ENCODE measurements at places on chromosomes 5 and 9.

DNA sequence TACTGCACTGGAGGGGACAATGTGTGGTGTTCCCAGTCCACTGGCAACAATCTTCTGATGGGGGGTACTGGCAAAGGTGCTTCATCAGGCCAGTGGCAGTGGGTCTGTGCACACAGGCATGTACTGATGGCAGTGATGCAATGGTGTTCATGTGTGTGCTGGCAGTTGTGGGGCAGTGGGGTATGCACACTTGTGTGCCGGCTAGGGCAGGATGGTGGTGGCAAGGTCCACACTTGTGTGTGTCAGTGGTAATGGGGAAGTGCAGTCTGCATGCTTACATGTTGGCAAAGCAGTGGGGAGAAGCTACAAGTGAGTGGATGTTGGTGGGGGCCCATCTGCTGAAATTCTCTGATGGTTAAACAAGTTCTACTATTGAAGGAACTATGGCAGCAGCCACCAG, 504.6 kb upstream of the ZNF462 start:
- DNase-seq, result no peak

DNA sequence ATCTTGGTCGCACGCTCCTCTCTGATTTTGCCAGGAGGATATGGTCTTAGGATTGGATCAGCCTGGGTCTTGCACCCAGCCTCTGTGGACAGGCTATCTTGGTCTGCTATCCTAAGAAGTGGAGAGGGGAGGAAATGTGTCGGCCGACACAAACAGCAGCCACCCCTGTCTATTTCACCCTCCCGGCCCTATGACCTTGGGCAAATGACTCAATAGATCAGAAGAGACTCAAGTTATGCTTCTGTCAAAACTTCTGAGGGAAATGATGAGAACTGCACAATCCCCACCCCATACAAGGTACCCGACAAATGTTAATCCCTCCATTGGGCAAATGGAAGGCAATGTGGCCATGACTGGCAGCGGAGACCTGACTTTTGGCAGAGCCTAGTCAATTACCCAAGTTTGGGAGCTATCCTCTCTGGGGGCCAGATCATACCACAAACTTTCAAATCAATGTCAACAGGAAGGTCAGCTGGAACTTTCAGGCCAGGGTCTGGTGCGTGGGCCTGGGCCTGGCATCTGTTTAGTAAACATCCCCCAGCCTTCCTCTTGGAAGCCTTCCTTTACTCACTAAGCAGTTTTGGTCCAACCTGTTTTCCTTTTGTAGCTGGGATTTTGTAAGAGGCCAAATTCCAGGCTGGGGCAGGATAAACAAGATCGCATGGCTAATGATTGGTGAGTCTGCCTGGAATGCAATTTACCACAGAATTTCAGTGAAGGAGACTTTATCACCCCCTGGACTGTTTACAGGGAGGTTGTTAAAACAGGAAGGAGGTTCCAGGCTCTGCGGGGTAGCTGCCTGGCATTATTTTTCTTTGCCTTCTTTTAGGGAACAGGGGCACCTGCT, 64.2 kb upstream of the CPEB4 start:
- peak; percentile 100 for DNase-seq

GRCh38 chr5:93567424-93567823, 13.6 kb downstream of the NR2F1-AS1 start:
- DNase-seq, result no peak

DNA sequence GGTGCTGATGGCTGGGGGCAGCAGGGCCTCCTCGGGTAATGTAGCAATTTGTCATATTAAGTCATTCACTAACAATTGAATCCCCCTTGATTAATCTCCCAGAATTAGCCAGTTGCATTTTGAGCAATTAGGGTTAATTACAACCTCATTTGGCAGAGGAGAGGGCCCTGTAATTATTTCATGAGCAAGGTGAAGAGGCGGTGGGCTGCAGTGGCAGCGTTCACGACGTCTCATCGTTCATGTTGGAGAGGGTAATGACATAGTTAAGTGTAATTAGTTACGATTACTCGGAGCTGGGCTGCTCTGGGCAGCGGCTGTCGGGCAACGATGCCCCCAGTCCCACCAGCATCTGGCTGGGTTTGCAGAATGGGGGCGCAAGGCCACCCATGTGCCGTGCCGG, 46.0 kb downstream of the NEK6 start:
- no peak for DNase-seq

GRCh38 chr9:8858596-8859161, 1059.1 kb upstream of the DMAC1 start:
- DNase-seq, result no peak

DNA sequence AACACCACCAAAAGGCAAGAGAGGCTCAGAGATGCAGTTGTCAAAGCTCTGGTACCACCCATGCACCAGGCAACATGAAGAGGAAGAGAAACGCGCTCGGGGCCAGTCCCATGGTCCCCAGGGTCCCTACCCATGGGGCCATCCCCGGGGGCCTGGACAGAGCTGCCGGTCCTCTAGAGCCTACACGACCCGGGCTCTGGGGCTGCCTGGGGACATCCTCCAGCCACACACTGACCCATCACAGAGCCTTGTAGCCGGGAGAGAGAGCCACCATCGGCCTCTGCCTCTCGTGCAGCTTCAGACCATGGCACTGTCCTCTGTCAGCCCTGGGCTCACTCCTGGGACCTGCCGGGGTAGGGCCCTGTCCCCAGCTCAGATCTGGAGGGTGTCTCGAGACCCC, 23.7 kb downstream of the VAV2 start:
- no peak for DNase-seq

DNA sequence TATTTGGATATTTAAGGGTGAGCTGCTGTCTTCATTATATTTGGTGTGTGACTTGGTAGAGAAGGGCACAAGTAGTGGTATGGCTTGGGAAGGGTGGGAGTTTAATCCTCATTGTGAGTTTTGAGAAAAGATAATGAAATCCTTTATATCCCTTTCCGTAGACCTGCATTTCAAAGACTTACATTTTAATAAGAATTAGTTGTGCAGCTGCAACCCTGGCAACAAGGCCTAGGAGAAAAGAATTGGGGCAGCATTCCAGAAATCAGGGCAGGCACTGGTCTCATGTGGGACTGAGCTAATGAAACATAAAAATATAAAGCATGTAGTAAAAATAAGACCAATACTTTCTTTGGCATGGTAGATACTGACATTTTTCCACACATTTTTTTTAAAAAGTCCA, 60.5 kb downstream of the CDC42SE2 start:
- no peak for DNase-seq

GRCh38 chr9:84368601-84369000, 28.0 kb upstream of the SLC28A3 start:
- DNase-seq, result no peak

- DNase-seq, result no peak
Observed at GRCh38 chr5:4555725-4556285, 584.3 kb upstream of the ADAMTS16 start.

GRCh38 chr9:112046181-112046580, 128.9 kb downstream of the SUSD1 start:
- peak; percentile 99 for DNase-seq

DNA sequence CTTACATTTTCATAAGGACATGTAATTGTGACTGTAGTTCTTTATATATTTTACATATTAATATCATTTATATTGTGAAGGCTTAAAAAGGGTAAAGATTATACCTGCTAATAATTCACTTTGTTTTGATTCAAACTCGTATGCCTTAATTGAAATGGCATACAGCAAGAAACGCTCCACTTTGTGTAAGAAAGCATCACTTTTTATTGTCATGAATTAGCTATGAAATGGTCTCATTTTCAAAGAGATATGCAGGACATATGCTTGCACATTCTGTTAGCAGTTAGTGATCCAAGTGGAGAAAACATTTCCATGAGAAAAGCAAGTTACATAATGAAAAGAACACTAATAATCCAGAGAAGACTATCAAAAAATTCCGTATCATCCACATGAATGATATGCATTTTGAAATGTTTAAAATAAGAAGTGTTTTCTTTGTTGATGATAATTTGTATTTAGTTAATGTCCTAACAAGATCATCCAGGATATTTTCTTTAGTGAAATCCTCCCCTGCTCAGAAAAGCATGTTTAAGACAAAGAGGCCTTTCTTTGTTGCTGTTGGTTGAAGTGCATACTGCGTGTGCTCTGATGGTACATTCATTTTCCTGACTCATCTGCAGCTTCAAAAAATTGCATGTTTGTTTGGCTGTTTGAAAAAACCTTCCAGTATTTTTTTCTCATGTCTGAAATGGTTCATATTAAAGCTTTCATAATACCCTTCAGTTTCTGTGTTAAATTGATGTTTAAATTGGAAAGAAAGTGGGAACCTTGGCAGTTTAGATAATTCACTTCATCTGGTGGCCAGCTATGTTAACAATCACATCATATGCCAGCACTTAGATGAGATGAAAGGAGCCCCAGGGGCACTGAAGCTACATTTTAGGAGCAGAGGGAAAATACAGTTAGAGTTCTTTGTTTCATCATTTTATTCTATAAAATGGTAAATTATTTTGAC, 242.2 kb downstream of the CSNK1G3 start:
- DNase-seq, result no peak

- DNase-seq, result no peak
Observed at GRCh38 chr5:16067415-16067814, 112.2 kb downstream of the MARCHF11 start.

DNA sequence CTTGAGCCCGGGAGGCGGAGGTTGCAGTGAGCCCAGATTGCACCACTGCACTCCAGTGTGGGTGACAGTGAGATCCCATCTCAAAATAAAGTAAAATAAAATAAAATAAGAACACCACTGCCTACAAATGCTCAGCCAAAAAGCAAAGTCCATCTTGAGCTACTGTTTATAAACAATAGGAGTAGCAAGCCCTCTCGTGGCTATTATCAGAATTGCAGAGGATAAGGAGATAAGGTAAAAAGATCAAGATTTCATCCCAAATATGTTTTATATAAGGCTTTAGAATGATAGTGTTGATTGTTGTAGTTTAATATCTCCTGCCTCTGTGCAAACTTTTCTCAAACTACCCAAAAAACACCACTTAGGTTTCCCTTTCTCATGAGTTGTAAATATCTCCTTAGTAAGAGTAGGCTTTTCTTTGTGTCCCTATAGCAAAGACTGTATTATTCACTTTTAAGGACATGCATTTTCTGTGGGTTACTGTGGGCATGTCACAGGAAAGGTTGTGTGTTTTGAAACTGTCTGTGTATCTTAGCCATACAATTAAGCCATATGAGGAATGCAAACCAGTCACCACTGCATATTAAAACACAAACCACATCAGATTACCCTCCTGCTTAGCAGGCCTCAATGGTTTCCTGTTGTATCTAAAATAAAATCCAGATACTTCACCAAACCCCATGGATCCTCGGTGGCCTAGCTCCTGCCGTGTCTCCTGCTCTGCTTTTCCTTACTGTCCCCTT, 31.8 kb upstream of the CKS2 start:
- DNase-seq, result peak; percentile 62

DNA sequence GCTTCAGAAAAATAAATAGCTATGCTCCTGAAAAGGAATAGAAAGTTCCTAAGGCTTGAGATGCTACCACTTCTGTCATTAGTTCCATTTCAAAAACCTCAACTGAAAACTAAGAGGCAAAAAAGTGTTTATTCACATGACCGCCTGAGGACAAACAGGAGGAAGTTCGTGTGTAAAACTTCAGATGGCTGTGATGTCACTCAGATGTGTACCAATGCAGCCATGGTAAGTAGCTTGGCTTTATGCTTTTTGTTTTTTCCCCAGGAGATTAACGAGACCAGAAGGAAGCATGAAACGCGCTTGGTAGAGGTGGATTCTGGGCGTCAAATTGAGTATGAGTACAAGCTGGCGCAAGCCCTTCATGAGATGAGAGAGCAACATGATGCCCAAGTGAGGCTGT, 33.0 kb downstream of the LMNB1 start:
- DNase-seq, result no peak

- peak; percentile 25 for DNase-seq
Observed at GRCh38 chr9:122827761-122828093, 661 bp downstream of the PDCL start.

- no peak for DNase-seq
Observed at GRCh38 chr5:147382776-147383175, 127.1 kb downstream of the DPYSL3 start.

DNA sequence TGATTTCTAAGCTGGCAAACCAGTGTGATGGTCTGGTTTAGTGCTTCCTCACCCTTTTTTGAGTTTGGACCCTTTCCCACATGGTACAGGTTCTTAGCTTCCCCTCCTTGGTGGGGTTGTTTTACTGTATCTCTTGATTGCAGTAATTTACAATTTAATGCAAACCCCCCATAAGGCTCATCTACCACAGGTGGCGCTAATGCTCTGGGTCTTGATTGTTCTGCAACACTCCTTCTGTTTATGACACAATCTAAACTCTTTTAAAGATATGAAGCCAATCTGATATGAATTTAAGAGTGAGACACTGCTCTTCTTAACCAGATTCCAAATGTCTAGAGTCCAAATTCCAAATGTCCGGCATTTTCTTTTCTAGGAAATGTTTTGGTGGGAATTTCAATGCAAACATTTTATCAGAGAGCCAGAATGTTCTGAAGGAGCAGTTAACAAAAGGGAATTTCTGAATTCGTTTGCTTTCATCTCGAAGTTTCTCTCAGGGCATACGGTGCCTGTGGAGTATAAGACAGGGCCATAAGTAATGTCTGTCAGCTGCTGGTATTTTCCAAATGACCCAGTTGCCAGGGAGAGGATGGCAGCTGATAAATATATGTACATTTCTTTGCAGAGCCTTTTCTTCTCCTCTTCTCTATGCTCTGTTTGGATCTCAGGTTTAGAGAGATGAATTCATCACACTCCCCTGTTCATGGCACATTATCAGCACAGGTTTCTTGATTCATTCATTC, 246.8 kb downstream of the ARHGAP26 start:
- DNase-seq, result peak; percentile 46

- DNase-seq, result peak; percentile 81
Observed at GRCh38 chr5:143010351-143010750, 240.2 kb downstream of the ARHGAP26 start.

DNA sequence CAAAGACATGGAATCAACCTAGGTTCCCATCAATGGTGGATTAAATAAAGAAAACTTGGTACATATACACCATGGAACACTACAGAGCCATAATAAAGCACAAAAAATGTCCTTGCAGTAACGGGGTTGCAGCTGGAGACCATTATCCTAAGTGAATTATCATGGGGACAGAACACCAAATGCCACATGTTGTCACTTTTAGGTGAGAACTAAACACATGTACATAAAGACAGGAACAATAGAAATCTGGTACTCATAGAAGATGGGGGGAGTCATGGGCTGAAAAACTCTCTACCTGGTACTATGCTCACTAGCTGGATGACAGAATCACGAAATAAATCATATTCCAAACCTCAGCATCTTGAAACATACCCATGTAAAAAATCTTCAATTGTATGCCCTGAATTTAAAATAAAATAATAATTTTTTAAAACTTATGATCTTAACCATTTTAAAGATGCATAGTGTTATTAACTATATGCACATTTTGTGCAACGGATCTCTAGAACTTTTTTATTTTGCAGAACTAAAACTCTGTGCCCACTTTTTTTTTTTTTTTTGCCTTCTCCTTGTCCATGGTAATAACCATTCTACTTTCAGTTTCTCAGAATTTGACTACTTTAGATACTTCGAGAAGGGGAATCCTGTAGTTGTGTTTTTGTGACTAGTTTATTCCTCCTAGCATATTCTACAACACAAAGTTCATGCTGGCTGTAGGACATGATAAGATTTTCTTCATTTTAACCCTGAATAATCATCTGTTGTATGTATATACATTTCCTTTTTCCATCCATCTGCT, 1081.6 kb upstream of the ACO1 start:
- no peak for DNase-seq

All from renal cortical epithelial cell (primary cell).